Activated CD8-positive, alpha-beta memory T cell treated with anti-CD3 and anti-CD28 coated beads for 1 hour (primary cell): ENCODE measurements at places on chromosomes 1 and 21.

DNA sequence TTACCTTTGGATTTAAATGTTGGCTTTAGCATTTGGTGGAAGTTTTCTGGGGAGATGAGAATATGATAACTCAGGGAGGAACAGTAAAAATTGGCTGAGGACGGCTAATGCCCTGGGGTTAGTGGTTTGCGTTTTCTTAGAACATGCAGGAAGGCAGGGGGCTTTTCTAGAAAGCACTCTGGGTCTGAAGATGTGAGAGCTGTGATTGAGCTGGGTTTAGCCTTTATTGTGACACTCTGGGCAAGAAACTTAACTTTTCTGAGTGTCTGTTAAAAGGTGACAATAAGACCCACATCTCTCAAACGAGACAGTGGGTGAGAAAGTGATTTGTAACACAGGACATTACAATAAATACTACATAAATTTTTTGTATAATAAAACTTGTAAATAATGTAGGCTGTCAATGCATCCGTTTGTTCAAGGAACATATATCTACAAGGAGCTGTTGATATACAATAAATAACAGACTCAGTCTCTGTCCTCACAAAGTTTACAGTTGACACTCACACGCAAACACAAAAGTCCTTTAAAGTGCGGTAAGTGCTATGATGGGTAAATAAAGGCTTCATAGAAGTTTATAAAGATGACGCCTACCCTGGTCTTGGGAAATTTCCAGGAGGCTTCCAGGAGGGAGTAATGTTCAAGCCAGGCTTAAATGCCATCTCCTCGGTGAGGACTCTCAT is 49.5 kb upstream of the MRPS6 start:
- DNase-seq: no peak

- no peak for DNase-seq
Observed at GRCh38 chr1:210754878-210755665, 378.9 kb downstream of the KCNH1 start.

- no peak for DNase-seq
Observed at GRCh38 chr1:4599951-4600481, 54.4 kb upstream of the AJAP1 start.

GRCh38 chr1:165875604-165876003 is 48.2 kb downstream of the UCK2 start:
- no peak for DNase-seq

DNA sequence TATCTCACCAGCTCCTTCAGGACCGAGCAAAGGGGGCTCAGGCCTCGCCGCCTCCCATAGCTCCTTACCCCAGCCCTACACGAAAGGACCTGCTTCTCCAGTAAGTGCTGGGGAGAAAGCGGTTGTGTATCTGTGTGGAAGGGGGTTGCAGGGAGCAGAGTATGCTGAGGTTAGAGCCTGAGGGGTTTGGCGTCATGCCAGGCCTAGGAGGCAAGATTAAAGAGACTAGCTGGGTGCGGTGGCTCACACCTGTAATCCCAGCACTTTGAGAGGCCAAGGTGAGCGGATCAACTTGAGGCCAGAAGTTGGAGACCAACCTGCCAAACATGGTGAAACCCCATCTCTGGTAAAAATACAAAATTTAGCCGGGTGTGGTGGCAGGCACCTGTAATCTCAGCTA is 14.1 kb upstream of the RASSF5 start:
- DNase-seq: no peak

GRCh38 chr1:210024996-210025395 is 87.0 kb downstream of the SYT14 start:
- DNase-seq: no peak

- DNase-seq: no peak
Observed at GRCh38 chr1:167654975-167655575, 25.0 kb downstream of the RCSD1 start.

DNA sequence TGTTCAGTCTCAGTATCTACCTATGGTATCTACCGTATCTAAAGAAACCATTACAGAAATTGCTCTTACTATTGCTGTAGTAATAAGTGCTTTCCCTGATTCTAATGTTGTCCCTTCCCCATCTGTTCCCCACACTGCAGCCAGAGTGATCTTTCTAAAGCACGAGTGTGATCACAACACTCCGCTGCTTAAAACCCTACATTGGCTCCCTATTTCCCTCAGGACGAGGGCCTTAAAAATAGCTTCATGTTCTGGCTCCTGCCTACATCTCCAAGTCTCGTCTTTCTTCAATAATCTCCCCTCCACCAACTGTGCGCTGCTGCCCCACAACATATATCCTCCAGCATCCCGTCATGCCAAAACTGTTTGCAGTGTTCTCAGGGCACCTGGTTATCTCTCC is 150.6 kb downstream of the SDCCAG8 start:
- no peak for DNase-seq

DNA sequence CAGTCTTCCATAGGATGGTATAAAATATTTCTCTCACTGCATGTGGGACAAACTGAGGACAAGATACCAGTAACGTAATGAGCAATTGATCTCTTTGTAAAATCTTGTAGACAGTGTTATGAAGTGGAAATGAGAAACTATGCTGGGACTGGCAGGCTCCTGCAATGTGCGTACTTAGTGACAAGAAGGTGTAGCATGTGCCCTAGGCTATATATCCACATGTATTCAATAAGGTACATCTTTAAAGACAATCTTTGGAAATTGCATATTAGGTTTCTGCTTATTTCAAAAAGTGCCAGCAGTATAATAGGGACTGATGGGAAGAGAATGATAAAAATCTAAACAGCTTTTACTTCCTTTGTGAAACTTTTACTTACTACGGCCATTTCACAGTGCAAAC is 81.9 kb upstream of the GREM2 start:
- DNase-seq: no peak

GRCh38 chr1:194968916-194969315 is 1639.3 kb downstream of the KCNT2 start:
- DNase-seq: no peak

- DNase-seq: no peak
Observed at GRCh38 chr1:41013796-41014195, 7.7 kb downstream of the SLFNL1 start.
